Activated naive CD4-positive, alpha-beta T cell (primary cell): ENCODE measurements at places on chromosomes 2 and 18.

DNA sequence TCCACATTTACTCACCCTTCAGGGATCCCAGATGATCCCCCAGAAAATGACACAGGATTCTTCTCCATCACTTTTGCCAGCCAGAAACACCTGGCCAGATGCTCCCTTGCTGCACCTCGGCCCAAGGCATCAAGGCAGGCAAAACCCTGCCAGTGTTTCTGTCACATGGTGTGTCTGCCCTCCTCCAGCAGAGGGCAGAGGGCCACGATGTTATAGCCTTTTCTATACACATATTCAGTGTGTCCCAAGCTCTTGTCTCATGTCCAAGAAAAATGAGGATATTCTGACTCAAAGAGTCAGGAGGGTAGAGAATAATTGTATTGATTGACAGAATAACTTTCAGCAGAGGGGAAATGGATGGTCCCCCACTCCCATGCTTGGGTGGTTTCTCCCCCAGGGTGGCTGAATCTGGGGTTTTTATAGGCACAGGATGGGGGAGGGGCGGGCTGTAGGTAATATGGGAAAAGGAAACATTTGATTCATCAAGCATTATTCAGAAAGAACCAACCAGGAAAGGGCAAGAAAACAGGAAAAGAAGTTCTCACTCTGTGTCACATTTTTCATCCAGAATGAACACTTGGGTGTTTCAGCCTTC, 933.9 kb downstream of the TRIB2 start:
- DNase-seq: no peak

GRCh38 chr2:197251163-197251562, 59.4 kb downstream of the ANKRD44 start:
- DNase-seq: no peak

GRCh38 chr2:191696001-191696400, 18.1 kb downstream of the NABP1 start:
- no peak for DNase-seq

- DNase-seq: no peak
Measured at GRCh38 chr18:6363216-6363615, 51.5 kb downstream of the L3MBTL4 start.

DNA sequence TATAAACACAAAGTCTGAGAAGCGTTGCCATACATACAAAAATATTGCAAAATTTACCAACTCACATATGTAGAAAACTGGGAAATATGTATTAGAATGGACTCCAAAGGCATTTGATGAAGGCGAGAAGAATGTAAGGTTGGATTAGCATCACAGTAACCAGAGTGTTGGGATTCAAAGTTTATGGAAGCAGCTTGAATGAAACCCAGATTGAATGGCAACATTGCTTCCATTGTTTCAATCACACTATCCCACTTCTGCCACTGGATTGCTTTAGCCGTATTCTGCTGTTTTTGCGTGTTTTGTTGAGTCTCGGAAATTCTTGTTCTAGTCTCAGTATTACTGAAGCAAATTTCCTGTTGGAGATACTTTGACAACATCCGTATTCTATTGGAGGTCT, 609.0 kb upstream of the LRATD1 start:
- DNase-seq: no peak
